ENCODE measurements at places on chromosomes 11 and 22.

DNA sequence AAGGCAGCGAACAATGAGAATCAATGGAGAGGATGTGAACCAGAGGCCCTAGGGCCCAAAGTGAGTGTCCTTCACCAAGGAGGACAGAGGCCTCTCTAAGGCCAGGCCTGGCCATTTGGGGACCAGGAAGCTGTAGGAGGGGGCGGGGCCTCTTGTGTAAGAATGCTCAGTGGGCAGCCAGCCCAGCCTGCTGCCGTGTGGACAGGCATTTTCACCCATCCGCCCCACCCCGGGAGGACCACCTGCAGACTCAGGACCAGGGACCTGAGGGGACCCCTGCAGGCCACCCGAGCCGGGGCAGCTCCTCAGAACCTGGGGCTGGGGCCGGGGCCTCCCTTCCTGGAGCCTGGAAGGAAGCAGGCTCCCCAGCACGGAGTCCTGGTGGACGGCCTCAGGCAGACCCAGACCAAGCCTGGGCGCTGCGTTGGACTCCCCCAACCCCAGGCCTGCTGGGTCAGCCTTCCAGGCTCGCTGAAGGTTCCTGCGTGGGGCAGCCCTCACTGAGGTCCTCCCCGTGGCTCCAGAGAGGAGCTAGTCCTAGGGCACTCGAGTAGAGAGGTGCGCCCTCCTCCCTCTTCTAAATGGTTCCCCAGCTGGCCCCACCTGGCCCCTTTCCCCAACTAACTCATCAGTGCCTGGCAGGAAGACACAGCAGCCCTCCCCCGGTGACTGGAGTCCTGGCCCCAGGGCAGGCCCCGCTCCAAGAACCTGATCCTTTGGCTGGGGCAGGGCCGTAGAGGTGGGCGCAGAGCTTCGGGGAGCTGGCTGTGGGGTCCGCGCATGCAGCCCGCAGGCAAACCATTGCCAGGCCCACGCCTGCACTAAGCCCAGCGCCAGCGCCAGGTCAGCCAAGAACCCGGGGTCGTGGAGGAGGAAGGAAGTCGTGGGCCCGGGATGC, 1.5 kb upstream of the TRABD start:
- DNase-seq: no peak

GRCh38 chr22:46730568-46731245, 7.3 kb downstream of the CERK start:
- peak; percentile 54 for DNase-seq

GRCh38 chr11:95832763-95833162, 42.5 kb downstream of the CEP57 start:
- no peak for DNase-seq

- no peak for DNase-seq
Measured at GRCh38 chr11:60242740-60243239, at the start of gene MS4A4E. Gene MS4A4E, minus strand, starts transcription at chr11:60243137. Its CDS starts 13,082 bp downstream, at chr11:60230055.

- no peak for DNase-seq
Measured at GRCh38 chr22:47822422-47822821, 1060.0 kb downstream of the TBC1D22A start.

- DNase-seq: no peak
Measured at GRCh38 chr11:74559934-74560309, 32.5 kb upstream of the POLD3 start.

DNA sequence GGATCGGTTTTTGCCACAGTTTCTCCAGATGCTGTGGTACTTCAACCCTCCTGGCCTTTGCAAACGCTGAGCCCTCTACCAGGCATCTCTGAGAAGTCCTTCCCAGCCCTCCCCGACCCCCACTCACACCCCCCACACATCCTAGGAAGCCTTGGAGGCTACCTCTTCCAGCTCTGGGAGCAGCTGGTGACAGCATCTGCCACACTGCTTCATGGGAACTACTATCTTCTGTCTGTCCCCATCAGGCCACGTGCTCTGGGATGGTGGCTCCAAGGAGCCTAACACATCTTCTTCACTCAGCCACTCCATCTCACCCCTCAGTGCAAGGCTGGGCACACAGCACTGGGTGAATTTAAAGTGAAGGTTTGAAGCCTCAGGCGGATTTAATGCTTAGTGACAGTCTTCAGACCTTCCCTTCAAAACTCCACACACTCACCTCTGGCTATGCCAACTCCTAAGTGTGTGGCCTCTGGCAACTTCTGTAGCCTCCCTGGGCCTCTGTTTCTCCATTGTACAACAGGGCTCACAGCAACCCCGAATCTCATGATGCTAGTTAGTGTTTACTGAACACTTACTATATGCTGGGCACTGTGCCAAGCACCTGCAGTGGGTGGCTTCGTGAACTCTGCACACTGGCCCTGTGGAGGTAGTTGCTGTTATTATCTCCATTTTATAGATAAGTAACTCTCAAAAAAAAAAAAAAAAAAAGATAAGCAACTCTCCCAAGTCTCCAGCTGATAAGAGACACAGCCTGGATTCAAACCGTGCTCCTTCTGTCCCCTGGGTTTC, 7.3 kb upstream of the TP53I11 start:
- DNase-seq: peak; percentile 66

GRCh38 chr22:39724857-39725256, 154.3 kb downstream of the CACNA1I start:
- DNase-seq: no peak

- DNase-seq: no peak
Measured at GRCh38 chr11:78147807-78148206, 8.4 kb upstream of the ALG8 start.

DNA sequence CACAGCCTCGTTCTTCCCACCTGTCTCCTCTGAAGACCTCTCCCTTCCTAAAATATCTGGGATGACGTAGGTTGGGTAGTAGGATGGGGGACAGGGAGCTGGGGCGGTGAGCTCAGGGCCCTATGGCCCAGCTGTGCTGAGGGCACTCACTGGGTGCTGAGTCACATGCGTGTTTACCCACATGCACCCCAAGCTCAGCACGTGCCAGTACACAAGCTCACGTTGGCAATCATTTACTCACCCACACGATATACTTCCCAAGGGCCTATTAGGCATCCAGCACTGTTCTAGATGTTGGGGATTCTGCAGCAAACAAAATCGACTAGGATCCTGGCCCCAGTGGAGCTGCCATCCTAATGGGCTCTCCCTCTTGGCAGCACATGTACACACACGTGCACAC, 28.7 kb downstream of the ARAP1 start:
- DNase-seq: no peak

DNA sequence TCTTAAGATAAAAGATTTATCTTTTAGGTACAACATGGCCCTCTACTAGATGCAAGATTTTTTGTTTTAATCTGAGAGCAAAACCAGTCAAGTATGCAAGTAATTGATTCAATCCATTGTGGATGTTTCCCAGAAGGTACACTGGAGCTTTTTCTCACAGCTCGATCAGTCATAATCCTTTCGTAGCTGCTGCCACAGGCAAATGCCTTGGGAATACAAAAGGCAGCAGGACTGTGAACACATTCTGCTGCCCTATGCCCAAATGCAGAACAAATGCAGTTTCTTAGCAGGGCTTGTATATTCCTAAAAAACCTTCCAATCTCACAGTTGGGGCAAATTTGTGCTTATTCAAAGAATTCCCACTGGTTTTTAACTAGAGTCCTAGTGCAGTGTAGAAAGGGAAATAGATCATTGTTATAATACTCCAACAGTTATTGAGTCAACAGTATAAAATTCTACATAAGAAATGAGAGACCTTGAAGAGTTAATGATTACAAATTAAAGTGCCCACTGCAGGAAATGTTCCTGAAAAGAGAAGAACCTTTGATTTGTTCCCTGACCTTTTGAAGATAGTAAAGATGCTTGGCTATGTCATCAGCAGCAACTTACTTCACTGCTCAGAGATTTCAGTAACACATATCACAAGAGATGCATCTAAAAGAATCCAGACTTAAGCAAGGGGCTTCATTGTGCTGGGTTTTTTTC, 14.1 kb downstream of the LPXN start:
- no peak for DNase-seq

GRCh38 chr22:43044290-43044712, 29.4 kb upstream of the PACSIN2 start:
- DNase-seq: peak; percentile 13

All from eye (tissue), 1 donor.